ENCODE measurements at places on chromosomes 11 and 22.

GRCh38 chr11:26846227-26846626 is 124.4 kb upstream of the SLC5A12 start:
- peak; percentile 69 for DNase-seq

GRCh38 chr11:71178076-71178475 is 74.3 kb downstream of the SHANK2 start:
- DNase-seq: no peak

DNA sequence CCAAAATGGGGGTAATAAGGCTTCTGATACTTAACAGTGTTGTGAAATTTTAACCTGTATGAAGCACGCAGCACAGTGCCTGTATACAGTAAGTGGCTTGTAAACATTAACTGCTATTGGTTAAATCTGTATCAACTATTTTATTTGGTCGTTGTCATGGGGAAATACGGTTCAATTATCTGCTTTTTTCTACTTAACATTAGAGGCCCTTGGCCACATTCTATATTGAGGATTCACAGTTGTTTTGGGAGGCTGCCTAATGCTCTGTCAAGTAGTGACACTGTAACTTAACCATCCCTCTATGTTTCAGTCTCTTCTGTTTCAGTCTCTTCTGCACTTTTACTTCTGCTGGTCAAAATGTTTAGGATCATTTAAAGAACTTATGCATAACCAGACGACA is 95.6 kb downstream of the LDLRAD3 start:
- no peak for DNase-seq

GRCh38 chr22:17891481-17892167 is 117.4 kb upstream of the BID start:
- no peak for DNase-seq

- DNase-seq: no peak
Observed at GRCh38 chr11:57156928-57157327, 24.8 kb upstream of the LRRC55 start.

- DNase-seq: no peak
Observed at GRCh38 chr11:119103793-119104192, 2.1 kb upstream of the DPAGT1 start.

DNA sequence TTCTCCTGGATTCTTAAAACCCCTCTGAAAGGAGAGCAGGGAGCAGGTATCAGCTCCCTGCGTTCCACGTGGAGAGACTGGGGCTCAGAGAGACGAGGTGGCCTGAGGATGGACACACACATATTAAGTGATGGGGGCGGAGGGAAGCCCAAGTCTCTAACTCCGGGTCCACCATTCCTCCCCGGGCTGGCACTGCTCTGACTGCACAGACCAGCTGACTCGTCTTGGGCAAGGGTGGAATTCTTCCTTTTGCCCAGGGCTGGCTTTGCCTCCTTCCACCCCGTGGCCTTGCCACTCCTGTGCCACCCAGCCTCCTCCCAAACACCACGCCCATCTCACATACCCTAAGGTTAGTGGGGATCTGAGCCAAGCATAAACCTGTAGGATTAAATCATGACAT is 65.0 kb downstream of the BUD13 start:
- DNase-seq: no peak

- peak; percentile 90 for DNase-seq
Observed at GRCh38 chr11:74325649-74326645, 14.5 kb upstream of the P4HA3 start.

DNA sequence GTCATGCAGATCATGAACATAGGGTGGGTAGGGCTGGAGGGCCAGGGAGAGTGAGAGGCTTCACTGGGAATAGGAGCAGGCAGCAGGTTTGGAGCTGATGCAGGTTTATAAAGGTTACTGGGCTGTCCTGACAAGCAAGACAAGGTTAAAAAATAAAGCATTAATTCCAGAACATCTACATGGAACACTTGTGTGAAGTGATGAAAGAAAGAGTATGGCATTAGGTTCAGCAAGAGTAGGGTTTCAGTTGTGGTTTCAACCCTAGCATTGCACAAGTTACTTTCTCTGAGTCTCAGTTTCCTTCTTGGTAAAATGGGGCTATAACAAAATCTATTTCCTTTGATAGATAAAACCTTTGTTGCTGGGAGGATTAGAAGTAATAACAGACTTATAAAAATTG is 114.6 kb upstream of the SESN3 start:
- no peak for DNase-seq

GRCh38 chr22:11613898-11614755 is 3913.9 kb upstream of the OR11H1 start:
- DNase-seq: no peak

All from fibroblast of skin of right biceps (primary cell).